Adrenal gland (tissue), 19 donors: ENCODE measurements at places on chromosomes 7 and 10. TPM values are rescaled to one million over a fixed set of nuclear protein-coding genes. Genes with fewer than 3 reads are reported as not detected.

Gene STOX1
- total RNA-seq: 2.2 TPM

GRCh38 chr7:94436018-94436604 is 41.4 kb downstream of the COL1A2 start:
- no peaks in the 10 kb centered on the region for H3K36me3 ChIP-seq
- H3K4me1 ChIP-seq: peaks cover 9% of the 10 kb centered on the region
- no peak overlapping the region for H3K27ac ChIP-seq
- no peak overlapping the region for H3K4me3 ChIP-seq

Gene PILRA
- total RNA-seq: 12.8 TPM

DNA sequence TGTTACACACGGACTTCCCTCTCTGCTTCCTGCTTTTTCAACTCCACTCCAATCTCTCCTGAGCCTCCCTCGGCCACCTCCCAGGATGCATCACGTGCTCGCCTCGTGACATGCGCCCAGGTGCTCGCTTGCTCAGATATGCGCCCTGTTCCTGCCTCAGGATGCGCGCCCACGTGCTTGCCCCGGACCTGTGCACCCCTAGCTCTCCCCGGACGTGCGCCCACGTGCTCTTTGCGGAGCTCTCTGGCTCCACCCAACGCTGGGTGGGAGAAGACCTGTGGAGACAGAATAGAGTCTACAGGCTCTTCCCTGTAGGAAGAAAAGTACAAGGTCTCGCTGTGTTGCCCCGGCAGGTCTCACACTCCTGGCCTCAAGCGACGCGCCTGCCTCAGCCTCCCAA is 23.1 kb downstream of the PARD3 start:
- no peak for DNase-seq
- no peaks in the 10 kb centered on the region for H3K36me3 ChIP-seq
- no peak overlapping the region for H3K4me3 ChIP-seq
- no peak overlapping the region for H3K27ac ChIP-seq
- H3K27me3 ChIP-seq: no peaks in the 10 kb centered on the region
- H3K4me1 ChIP-seq: peaks cover 13% of the 10 kb centered on the region

- no peaks in the 10 kb centered on the region for H3K36me3 ChIP-seq
- no peaks in the 10 kb centered on the region for H3K4me1 ChIP-seq
- no peak for DNase-seq
- H3K27ac ChIP-seq: no peak overlapping the region
- H3K4me3 ChIP-seq: no peak overlapping the region
Measured at GRCh38 chr10:43128958-43129706, 9.1 kb upstream of the CSGALNACT2 start.

GRCh38 chr7:107372298-107372697 is 97.6 kb upstream of the GPR22 start:
- DNase-seq: no peak
- no peaks in the 10 kb centered on the region for H3K27me3 ChIP-seq
- no peak overlapping the region for H3K27ac ChIP-seq

DNA sequence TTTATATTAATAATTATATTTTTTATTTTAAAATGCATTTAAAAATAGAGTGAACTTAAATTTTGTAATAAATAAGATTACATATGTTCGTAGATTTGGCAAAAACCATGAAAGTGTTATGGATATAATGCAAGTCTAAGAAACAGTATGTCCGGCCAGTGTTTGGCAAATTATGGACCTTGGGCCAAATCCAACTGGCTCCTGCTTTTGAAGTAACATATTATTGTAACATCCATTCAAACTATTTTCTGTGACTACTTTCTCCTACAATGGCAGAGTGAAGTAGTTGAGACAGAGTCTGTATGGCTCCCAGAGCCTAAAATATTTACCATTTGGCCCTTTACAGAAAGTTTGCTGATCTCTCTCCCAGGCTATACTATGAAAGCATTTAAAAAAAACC is 38.9 kb downstream of the TMEM229A start:
- no peaks in the 10 kb centered on the region for H3K27me3 ChIP-seq
- H3K4me3 ChIP-seq: no peak overlapping the region
- no peak overlapping the region for H3K27ac ChIP-seq
- no peaks in the 10 kb centered on the region for H3K4me1 ChIP-seq
- no peaks in the 10 kb centered on the region for H3K36me3 ChIP-seq
- DNase-seq: no peak

GRCh38 chr10:49314806-49315205 is 15.8 kb downstream of the C10orf71 start:
- H3K36me3 ChIP-seq: no peaks in the 10 kb centered on the region
- no peak for DNase-seq
- H3K27me3 ChIP-seq: no peaks in the 10 kb centered on the region
- H3K4me1 ChIP-seq: no peaks in the 10 kb centered on the region

DNA sequence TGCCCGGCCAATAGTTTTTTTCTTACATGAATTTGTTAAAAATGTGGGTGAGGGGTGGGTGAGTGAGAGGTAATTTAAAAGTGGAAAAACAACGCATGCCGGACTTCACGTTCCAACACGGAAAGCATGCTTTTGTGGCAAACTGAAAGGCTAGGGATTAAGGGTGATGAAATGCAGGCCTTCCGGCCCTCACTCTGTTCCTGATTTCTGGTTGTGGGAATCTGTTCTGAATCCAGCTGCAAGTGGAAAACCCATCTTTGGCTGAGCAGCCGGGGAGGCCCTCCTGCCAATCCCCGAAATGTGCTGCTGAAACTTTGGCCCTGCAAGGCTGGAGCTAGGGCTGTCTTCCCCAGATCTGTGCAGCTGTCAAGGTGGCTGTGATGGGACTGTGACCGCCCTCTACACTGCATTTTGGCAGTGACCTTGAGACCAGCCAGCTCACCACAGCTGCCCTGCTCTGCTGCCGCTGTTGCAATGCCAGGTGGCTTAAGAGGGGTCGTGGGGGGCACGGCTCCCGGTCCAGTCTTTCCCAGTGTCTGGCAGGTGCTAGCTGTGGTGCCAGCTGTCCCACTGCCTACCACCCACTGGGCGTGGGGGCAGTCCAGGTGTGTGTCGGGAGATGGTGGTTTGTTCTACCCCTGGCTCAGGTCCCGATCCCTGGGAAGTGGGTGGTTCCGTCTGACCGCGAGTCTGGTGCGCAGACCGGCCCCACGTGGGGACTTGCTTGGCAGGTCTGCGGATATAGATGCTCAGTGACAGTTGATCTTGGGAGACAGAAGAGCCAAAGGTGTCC is 39.0 kb downstream of the TET1 start:
- no peaks in the 10 kb centered on the region for H3K36me3 ChIP-seq
- H3K4me1 ChIP-seq: peaks cover 20% of the 10 kb centered on the region
- peak; percentile 27 for DNase-seq
- H3K4me3 ChIP-seq: peak overlapping the region; percentile 20

DNA sequence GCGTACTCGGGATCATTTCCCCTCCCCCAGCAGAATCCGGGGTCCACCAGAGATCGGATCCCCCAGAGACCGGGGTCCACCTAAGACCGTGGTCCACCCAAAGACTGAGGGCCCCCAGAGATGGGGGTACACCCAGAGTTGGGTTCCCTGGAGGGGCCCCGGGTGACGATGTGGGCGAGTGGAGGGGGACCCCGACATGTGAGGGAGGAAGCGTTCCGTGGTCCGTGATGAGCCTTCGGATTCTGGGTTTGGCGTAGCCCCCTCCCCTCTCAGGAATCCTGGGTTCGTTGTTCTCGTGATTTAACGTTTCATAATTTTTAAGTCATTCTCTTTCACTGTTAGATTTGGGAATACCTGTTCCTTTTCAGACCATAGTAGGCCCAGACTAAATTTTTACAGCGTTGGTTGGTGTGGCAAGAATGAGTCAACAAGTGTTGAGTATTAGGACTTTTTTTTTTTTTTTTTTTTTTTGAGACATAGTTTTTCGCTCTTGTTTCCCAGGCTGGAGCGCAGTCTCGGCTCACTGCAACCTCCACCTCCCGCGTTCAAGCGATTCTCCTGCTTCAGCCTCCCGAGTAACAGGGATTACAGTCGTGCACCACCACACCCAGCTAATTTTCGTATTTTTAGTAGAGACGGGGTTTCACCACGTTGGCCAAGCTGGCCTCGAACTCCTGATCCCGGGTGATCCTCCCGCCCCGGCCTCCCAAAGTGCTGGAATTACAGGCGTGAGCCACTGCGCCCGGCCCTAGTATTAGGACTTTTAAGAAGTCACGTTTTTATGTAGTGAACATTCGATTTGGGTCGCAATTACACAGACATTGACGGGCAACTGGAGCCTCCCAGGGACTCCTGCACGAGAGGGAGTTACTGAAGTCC is 672 bp downstream of the GTPBP4 start:
- H3K27me3 ChIP-seq: no peaks in the 10 kb centered on the region
- H3K4me3 ChIP-seq: peak overlapping the region; percentile 65
- peaks cover 20% of the 10 kb centered on the region for H3K4me1 ChIP-seq
- peak; percentile 55 for DNase-seq

Gene NUTM2A
- 1.4 TPM for total RNA-seq

DNA sequence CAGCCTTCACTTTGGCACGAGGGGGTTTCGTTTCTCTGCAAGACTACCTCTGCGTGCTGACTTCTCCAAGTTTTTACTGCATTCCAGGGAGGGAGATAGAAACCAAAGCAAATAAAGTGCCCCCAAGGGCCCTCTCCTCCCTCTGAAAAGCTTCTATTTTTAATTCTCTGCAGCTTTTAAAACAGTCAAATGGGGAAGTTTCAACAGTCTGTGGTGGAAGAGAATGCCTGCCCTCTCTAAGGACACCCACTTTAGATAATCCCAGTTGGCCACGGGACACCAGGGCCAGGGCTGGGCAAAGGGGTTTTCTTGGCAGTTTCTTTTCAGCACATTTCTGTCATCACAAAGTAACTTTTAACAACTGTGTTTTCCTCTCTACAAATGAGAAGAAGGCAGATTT is 386.7 kb upstream of the NPVF start:
- no peak overlapping the region for H3K4me3 ChIP-seq
- no peak for DNase-seq
- no peaks in the 10 kb centered on the region for H3K27me3 ChIP-seq
- no peaks in the 10 kb centered on the region for H3K4me1 ChIP-seq
- no peaks in the 10 kb centered on the region for H3K36me3 ChIP-seq

GRCh38 chr10:102001435-102002068 is 54.4 kb downstream of the ARMH3 start:
- H3K4me1 ChIP-seq: no peaks in the 10 kb centered on the region
- no peak overlapping the region for H3K27ac ChIP-seq

Gene TBX20
- total RNA-seq: not detected

DNA sequence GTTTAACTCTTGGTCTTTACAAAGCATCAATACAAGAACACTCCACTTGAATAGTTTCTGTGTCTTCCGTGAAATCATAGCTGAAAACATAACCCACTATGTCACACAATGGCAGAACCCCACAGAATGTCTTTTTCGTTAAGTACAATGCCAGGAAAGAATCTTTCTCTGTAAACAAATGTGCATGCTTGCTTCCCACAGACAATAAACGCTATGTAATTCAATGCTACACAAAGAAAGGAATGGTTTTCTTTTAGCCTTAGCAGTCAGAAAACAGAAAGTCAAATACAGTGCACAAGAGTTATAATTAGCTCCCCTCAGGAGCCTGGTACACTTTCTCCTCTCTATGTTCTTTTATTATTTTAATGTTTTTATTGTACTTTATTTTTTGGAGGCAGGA is 186.1 kb downstream of the SRPK2 start:
- no peaks in the 10 kb centered on the region for H3K36me3 ChIP-seq
- no peak for DNase-seq
- H3K27me3 ChIP-seq: no peaks in the 10 kb centered on the region

- H3K36me3 ChIP-seq: no peaks in the 10 kb centered on the region
- H3K4me3 ChIP-seq: no peak overlapping the region
- no peaks in the 10 kb centered on the region for H3K4me1 ChIP-seq
- no peaks in the 10 kb centered on the region for H3K27me3 ChIP-seq
- DNase-seq: peak; percentile 32
- no peak overlapping the region for H3K27ac ChIP-seq
Measured at GRCh38 chr7:139937715-139938114, 108.7 kb downstream of the TBXAS1 start.

Gene GALNT17
- 37.5 TPM for total RNA-seq

DNA sequence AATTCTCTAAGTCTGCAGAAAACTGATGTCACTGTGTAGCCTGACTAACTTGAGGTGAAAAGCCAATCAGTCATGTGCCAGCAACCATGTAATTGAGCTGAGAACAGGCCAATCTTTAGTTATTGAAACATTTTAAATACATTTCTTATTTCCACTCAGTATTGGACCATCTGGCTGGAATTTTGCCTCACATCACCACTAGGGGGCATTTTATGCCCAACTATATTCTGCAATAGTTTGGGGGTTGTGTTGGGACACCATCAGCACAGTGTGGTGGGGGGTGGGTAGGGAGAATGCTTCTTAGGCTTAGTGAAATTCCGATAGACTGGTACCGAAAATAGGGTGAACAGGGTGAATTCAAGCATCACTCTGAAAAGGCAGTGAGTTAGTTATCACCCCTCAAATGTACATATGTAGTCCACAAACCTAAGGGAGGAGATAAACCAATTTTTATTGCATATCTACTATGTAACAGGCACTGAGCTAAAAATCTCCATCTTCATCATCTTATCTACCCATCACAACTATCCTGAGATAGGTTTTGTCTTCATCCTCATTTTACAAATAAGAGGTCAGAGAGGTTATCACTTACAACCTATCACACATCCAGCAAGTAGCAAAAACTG is 17.8 kb downstream of the NPSR1 start:
- no peaks in the 10 kb centered on the region for H3K4me1 ChIP-seq
- no peaks in the 10 kb centered on the region for H3K36me3 ChIP-seq
- no peak overlapping the region for H3K4me3 ChIP-seq
- no peak overlapping the region for H3K27ac ChIP-seq

DNA sequence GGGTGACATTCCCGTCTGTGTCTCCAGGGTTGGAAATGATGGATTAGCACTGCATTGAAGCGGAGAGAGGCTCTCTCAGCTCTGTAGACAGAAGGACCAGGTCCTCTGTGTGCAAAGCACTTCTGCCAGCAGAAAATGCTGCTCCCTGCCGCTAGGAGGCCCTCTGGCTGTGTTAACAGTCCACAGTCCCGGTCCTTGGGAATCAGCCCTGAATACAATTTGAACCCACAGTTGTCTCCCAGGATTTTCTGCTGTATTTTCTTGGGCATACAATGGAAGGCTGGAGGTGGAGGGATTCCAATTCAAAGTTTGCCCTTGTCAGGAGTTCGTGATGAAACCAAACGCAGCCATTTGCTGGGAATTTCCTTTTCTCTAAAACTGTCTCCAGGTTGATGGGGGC is 205.2 kb downstream of the GLRX3 start:
- no peak overlapping the region for H3K4me3 ChIP-seq
- no peaks in the 10 kb centered on the region for H3K36me3 ChIP-seq
- no peaks in the 10 kb centered on the region for H3K4me1 ChIP-seq
- no peak overlapping the region for H3K27ac ChIP-seq
- no peaks in the 10 kb centered on the region for H3K27me3 ChIP-seq
- peak; percentile 15 for DNase-seq

DNA sequence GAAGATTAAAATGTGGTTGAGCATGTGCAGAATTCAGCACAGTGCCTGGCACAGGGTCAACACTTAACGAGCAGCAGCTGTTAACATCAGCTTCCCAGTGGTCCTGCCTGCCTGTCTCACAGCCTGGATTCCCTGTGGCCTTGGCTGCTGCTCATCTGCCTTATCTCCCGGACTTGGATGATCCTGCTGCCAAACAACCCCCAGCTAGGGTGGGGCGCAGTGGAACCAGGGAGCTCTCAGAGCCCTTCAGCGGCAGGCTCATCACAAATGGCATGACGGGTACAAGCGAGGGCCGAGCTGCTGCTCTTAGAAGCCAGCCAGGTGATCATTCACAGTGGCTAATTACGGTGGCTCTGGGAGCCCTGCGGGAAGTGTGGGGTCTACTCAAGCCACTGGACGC is 13.0 kb upstream of the SMARCD3 start:
- no peaks in the 10 kb centered on the region for H3K36me3 ChIP-seq
- H3K4me3 ChIP-seq: no peak overlapping the region
- DNase-seq: no peak
- no peak overlapping the region for H3K27ac ChIP-seq
- H3K27me3 ChIP-seq: no peaks in the 10 kb centered on the region
- H3K4me1 ChIP-seq: peaks cover 7% of the 10 kb centered on the region
